DMS 273 treated with DMSO at 0.1 percent for 48 hours (cell line): ENCODE measurements at places on chromosomes 1 and 21.

GRCh38 chr1:86774305-86775295 lies 70.2 kb downstream of the SH3GLB1 start:
- DNase-seq: peak; percentile 53

DNA sequence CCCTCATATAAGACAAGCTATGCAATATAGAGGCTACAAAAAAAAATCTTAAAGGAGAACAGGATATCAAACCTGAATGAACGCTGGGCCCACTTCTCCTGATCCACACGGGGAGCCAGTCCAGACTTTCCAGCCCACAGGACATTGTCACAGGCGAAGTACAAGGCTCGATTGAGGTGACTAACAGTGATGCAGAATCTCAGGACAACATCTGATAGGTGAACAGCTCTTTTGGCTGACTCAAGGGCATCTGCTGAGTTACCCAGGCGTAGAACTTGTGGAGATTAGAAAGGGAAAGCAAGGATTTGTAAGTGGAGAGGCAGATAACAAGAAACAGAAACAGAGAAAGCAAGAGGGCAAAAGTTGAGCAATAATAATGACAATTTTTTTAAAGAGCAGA lies 1.8 kb downstream of the PEX11B start:
- DNase-seq: no peak

DNA sequence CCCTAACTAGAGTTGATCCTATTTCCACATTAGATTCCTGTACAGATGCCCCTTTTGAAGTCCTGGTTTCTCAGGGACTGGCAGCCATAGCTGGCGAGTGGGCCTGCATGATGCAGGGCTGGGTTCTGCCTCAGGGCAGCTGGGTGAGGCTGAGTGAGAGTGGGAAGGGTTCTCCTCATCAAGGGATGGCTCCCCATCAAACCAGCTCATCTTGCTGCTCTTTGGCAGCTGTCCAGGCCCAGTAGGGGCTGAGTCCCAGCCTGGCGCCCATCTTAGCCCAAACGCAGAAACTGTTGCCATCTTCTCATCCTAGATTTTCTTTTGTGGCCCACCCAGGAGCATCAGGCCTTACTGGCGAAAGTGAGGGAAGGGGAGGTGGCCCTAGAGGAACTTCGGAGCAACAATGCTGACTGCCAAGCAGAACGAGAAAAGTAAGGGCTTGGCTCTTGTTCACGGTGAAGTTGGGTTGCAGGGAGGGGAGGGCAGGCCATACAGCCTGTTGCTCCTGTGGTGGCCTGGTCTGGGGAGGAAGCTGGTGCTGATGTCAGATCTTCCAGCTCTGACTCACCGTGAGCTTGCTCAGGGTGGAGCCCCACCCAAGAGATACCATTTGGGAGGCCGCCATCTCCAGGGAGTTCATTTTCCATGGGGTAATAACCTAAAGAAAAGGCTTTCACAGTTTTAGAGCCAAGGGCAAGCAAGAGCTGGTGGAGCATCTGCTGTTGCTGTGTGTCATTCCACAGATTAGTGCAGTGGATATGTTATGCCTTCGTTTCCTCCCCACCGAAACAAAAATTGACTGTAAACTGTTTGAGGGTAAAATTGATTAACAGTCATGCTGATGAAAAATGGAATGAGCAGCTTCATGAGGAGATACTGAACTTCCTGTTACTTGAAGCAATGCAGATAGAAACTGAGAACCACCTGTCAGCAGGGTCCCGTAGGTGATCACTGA lies 34.7 kb downstream of the TUFT1 start:
- no peak for DNase-seq

- no peak for DNase-seq
Measured at GRCh38 chr1:84611796-84612195, 37.6 kb upstream of the CTBS start.
